Hematopoietic multipotent progenitor cell treated with erythropoietin and hydrocortisone succinate and interleukin-3 and kit ligand, for 15 days (in vitro differentiated cells): ENCODE measurements at places on chromosomes 6 and 20.

GRCh38 chr6:135854799-135855198, 3.3 kb downstream of the PDE7B start:
- DNase-seq: no peak

DNA sequence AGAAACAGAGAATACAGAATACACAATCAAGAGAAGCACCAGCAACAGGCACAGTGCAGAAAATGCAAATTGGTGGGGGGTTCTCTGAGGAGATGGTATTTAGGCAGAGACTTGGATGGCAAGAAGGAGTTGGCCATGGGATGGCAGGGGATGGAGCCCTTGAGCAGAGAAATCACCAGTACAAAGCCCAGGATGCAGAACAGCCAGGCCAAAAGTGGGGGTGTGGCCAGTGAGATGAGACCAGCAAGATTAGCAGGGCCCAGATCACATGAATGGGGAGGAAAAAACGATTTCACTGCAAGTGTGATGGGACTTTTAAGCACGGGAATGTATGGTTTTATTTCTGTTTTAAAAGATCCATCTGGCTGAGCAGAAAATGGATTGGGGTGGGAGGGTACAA, 63.4 kb downstream of the TRAM2 start:
- no peak for DNase-seq

DNA sequence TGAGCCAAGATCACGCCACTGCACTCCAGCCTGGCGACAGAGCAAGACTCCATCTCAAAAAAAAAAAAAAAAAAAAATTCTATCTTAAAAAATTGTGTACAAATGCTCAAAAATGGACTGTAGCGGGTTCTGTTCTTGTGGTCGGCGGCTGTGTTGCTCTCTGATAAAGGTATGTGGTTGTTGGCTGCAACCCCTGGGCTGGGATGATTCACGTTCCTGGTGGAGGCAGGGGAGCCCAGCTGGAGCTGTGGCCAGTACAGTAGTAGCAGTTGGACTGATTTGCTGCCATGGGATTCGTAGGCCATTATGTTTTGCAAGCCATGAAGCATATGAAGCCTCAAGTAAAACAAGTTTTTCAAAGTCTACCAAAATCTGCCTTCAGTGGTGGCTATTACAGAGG, 22.3 kb downstream of the MDN1 start:
- peak; percentile 74 for DNase-seq

DNA sequence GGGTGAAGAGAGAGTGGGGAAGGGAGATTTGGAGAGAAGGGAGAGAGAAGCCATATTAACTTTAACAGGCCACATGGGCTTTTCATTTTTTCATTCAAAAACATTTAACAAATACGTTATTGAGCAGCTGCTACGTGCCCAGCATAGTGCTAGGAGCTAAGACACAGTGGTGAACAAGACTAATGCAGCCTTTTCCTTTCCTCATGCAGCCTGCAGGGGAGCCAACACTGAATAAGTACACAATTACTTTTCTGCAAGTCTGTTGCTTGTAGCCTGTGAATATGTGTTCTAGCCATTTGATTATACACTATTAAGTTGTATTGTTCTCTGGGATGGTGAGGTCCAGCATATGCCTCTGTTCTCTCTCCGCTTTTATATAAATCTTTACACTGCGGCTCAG, 1.9 kb upstream of the BLOC1S5 start:
- DNase-seq: no peak

GRCh38 chr20:38298768-38299288, 5.1 kb upstream of the BPI start:
- DNase-seq: no peak

GRCh38 chr20:17808357-17808756, 108.6 kb downstream of the BANF2 start:
- no peak for DNase-seq

- DNase-seq: no peak
These were observed 49.7 kb downstream of the BCAS4 start for GRCh38 chr20:50844430-50845100.
